ENCODE measurements at places on chromosomes 12 and 14.
A peak's percentile ranks its signal among the peaks of the same experiment; 100 is the strongest.

DNA sequence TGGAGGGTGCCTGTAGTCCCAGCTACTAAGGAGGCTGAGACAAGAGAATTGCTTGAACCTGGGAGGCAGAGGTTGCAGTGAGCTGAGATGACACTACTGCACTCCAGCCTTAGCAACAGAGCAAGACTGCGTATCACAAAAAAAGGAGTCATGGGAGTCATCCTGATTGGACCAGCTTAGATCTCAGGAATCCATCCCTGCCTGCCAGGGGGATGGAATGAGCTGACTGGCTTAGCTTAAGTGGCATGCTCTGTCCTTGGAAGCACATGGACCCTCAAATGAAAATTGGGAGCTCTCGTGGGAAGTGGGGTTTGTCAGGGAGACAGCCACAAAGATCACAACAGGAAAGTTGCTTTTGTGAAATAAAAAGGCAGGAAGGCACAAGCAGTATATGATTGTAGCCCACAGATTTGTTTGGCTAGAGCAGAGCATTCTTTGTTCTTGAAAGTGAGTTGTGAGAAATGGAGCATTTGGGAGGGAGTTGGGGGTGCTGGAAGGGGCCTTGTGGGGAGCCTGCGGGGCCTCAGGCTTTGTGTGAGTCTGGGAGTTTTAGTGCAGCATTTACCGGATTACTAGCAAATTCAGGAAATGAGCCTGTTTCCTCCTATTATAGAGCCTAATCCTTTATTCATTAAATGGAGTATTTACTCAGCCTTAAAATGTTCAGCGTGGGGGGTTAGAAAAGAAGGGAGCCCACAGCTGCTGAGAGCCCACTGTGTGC, 30.7 kb downstream of the DGLUCY start:
- DNase-seq, result peak; percentile 18

GRCh38 chr12:130764475-130765185, 48.5 kb upstream of the RIMBP2 start:
- DNase-seq, result peak; percentile 14

DNA sequence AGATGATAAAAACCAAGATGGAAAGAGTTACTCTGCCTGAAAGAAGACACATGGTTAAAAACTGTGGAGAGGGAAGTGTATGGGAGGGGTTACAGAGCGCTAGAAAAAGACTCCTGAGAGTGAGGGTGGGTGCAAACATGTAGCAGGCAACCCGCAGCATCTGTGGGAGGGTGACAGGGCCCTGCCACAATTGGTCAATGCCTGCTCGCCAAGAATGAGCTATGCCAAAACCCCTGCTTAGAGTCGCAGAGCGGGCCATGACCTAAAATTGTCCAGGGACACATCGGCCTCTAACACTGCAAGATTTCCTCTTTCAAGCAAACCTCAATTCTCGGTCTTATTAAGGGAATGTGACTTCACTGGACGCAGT, 700 bp downstream of the PRKAG1 start:
- peak; percentile 30 for DNase-seq

DNA sequence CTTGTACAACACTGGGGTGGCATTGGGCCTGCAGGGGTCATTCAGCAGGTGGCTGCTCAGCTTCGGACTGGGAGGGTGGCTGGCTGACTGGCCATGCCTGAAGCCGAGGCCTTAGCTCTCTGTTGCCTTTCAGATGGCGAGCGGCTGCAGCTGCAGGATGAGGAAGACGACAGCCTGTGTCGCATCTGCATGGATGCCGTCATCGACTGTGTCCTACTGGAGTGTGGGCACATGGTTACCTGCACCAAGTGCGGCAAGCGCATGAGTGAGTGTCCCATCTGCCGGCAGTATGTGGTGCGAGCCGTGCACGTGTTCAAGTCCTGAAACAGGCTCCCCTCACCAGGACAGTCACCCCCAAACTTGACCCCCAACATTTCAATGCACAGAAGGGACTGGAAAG, 23.3 kb downstream of the RNF34 start:
- no peak for DNase-seq

GRCh38 chr12:53530920-53531319, 23.6 kb upstream of the NPFF start:
- DNase-seq, result peak; percentile 68

Data from HT1080 (cell line).